ENCODE measurements at places on chromosomes 16 and 17. TPM values are rescaled to one million over a fixed set of nuclear protein-coding genes. Genes with fewer than 3 reads are reported as not detected.

DNA sequence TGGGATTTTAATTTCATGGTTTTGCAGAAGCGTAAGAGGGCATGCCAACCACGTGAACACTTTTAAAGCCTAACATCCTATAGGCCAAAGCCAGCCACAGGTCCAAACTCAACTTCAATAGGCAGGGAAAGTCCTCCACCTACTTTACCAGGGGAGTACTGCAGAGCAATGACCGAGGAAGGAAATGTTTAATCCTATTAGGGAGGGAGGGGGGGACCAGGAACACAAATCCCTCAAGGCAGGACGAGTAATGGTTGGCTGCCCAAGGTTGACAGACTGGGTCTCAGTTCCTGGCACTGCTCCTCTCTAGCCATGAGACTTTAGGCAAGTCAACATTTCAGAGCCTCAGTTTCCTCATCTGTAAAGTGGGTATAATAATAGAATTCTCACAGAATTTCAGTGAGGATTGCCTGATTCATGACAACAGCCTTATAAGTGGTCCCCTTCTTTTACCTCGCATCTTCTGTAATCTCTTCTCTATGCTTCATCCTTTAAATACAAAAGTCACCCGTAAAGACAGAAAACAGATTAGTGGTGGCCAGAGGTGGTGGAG lies 315.8 kb downstream of the HAPSTR1 start:
- no peak for DNase-seq

- no peak for DNase-seq
Observed at GRCh38 chr17:43810226-43810715, 22.7 kb downstream of the MPP3 start.

- no peak for DNase-seq
Observed at GRCh38 chr17:17401271-17401781, 75.5 kb upstream of the MED9 start.

MYH11 gene
- total RNA-seq: 0.09 TPM

GRCh38 chr17:61351745-61352407 lies 47.8 kb upstream of the TBX2 start:
- no peak for DNase-seq

SLC16A13 gene
- 12.2 TPM for total RNA-seq

DNA sequence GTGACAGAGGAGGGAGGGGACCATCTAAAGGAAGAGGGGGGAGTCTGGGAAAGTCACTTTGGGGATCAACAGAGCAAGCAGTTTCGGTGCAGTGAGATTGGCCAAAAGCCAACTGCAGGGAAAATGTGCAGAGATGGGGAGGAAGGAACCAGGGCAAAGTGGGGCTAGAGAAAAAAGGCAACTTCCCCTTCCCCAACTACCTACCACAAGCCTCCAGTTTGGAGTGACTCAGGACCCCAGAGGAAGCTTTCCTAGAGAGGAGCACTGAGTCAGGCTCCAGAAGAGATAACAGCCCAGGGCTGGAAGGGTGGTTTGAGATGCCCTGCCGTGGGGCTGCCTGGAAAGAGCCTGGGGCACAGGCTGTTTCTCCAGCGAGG lies 6.9 kb upstream of the CD300LD start:
- DNase-seq: no peak

- peak; percentile 38 for DNase-seq
Observed at GRCh38 chr17:333626-334396, 18.8 kb downstream of the RPH3AL start.

DNA sequence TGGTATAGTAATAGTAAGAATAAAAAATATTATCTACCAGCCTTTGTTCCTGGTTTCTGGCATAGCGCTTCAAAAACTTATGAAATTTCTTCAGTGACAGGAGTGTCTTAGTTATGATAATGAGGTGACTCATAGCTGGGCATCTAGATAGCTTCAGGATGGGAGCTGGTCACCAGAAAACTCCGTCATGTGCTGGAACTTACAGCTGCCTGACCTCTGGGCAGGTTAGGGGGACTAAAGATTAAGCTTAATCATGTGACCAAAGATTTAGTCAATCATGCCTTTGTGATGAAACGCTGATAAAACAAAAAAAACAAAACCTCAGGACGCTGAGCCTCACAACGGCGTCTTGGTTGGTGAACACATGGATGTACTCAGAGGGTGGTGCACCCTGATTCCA lies 154.2 kb downstream of the MYO1D start:
- no peak for DNase-seq
